ENCODE measurements at places on chromosomes 12 and 14. TPM values are rescaled to one million over a fixed set of nuclear protein-coding genes. Genes with fewer than 3 reads are reported as not detected.

DNA sequence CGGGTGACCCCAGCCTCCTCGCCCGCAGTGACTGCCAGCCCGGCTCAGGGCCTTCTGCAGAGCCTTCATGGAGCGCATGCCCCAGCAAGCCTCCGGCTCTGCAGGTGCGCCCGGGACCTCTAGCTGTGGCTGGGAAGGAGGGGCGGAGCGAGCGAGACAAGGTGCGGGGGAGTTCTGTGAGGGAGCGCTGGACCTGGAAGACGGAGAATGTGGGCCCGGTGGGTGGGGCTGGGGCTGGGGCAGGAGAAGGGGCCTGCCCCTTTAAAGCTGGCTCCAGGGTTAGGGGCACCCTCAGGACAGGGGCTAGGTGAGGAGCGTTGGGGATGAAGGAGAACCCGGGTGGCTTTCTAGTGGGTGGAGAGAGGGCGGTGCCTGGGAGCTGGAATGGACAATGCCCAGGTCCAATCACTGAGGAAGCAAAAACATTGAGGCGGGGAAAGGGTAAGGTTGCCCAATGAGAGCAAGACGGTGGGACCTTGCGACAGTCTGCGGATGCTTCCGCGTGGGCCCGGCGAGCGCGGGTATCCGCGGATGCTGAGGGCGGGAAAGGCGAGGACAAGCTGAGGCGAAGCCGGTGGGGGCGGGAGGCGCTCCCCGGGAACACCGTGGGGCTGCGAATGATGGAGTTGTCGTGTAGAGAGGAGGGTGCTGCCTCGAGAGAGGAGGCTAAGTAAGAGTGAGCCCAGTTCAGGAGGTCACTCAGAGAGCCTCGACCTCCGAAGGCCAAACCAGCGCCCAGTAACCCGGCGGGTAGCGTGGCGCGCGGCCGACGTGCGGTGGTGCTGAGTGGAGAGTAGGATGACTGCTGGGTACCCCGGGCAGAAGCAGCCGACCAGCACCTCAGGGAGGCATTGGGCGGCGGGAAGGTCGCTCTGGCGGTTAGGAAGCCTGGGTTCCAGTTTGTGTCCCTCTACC is at the start of gene GLS2:
TSS of gene GLS2 (minus strand) at position 121 of the 915 bp plus-strand sequence. CDS start at position 78, 43 bp downstream.
- peak within 1 kb of the TSS; percentile 37 for H3K27ac ChIP-seq
- peaks cover 11% of the 10 kb centered on the region for H3K4me1 ChIP-seq
- no peaks in the 10 kb centered on the region for H3K36me3 ChIP-seq
- H3K27me3 ChIP-seq, result no peaks in the 10 kb centered on the region
- DNase-seq, result peak; percentile 86
- peak within 1 kb of the TSS; percentile 89 for H3K4me3 ChIP-seq

GRCh38 chr12:6384499-6385436 is 806 bp downstream of the LTBR start:
- no peaks in the 10 kb centered on the region for H3K27me3 ChIP-seq
- peaks cover 38% of the 10 kb centered on the region for H3K4me1 ChIP-seq
- DNase-seq, result peak; percentile 32
- H3K36me3 ChIP-seq, result peaks cover 60% of the 10 kb centered on the region

DNA sequence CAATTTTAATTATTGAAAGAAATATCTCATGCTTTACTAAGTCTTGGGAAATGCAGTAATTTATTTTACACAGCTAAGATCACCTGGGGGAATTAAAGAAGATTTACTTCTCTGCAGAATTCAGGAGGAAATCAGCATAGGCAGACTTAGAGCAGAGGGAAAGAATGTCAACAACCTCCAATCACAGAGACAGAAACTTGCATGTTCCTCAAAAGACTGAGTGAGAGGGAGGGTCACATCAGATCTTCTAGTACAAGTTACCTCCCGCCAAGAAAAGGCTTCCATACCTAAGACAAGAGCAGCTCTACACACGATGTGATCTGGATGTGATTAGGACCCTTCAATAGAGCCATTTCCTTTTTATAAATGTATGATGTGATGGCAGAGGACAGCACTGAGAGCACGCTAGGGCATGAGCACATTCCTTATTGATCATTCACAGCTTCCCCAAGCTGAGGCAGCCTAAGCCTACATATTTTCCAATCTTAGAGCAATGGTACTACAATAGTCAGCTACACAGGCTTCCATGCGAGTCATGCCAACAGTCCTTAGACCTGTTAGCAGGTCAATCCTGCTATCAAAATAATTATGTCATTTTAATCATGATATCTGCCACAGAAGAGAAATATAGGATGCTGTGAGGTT is 403.3 kb downstream of the ETNK1 start:
- H3K27me3 ChIP-seq, result peaks cover 7% of the 10 kb centered on the region
- no peak for DNase-seq
- no peak overlapping the region for H3K4me3 ChIP-seq
- no peak overlapping the region for H3K27ac ChIP-seq

- H3K4me1 ChIP-seq, result no peaks in the 10 kb centered on the region
- H3K36me3 ChIP-seq, result no peaks in the 10 kb centered on the region
- H3K27me3 ChIP-seq, result no peaks in the 10 kb centered on the region
- no peak for DNase-seq
Measured at GRCh38 chr14:61191733-61192132, 89.4 kb downstream of the TMEM30B start.

The FGD4 gene
- total RNA-seq, result 34.7 TPM

The DIABLO gene
- total RNA-seq, result 69.6 TPM

All from MCF 10A (cell line).